ENCODE measurements at places on chromosomes 16 and 17. TPM values are rescaled to one million over a fixed set of nuclear protein-coding genes. Genes with fewer than 3 reads are reported as not detected.

DNA sequence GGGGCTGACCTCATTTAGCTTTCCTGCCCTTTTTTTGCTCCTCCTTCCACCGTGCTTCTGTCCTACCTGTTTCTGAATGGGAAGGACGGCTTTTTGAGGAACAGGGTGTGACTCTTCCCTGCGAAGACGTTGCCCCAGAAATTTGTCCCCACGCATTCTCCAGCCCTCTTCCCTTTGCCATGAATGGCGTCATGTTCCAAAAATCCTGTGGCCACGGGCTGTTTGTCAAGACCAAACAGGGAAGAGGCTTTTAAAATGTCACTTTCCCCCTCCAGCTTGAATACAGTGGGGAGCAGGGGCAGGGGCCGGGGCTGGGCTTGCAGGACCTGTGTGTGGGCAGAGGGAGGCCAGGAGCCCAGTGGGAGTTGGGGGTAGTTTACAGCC is 13.9 kb downstream of the MPRIP start:
- no peak for DNase-seq

DCXR gene
- 190 TPM for polyA plus RNA-seq

CHST6 gene
- polyA plus RNA-seq: 0.30 TPM

- DNase-seq: no peak
Observed at GRCh38 chr16:56013962-56014552, 138.9 kb upstream of the CES5A start.

IGSF6 gene
- polyA plus RNA-seq: not detected

DNA sequence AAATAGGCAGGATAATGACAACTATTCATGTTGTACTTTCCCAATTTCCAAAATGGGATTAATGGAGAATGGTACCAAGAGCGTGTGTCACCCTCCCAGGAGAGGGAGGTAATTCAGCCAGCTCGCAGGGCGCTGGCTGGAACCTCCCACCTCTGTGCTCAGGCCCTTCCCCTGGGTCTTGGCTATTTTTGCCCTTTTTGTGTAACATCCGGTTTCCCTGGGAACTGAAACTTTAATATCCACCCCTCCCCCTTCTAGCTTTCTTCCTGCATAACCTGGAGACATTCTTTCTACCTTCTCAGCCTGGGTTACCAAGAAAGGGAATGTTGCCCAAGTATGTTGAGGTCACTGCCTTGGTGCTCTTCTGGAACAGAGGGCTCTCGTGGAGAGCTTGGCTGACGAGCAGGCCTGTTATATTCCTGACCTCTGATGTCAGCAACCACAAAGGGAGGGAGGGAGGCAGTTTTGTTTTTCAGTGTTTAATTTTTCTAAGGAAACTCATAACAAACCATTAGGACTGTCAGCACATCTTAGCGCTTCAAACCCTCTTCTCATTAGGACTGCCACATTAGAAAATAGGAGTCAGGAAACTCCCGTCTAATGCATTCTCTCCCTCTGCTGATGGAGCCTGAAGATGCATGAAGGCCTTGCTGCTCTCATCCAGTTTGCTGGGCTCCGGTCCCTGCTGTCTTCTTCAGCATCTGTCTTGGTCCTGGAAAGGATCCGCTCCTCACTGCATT is 25.6 kb downstream of the ITGB3 start:
- DNase-seq: no peak

TMC6 gene
- 5.5 TPM for polyA plus RNA-seq

DNA sequence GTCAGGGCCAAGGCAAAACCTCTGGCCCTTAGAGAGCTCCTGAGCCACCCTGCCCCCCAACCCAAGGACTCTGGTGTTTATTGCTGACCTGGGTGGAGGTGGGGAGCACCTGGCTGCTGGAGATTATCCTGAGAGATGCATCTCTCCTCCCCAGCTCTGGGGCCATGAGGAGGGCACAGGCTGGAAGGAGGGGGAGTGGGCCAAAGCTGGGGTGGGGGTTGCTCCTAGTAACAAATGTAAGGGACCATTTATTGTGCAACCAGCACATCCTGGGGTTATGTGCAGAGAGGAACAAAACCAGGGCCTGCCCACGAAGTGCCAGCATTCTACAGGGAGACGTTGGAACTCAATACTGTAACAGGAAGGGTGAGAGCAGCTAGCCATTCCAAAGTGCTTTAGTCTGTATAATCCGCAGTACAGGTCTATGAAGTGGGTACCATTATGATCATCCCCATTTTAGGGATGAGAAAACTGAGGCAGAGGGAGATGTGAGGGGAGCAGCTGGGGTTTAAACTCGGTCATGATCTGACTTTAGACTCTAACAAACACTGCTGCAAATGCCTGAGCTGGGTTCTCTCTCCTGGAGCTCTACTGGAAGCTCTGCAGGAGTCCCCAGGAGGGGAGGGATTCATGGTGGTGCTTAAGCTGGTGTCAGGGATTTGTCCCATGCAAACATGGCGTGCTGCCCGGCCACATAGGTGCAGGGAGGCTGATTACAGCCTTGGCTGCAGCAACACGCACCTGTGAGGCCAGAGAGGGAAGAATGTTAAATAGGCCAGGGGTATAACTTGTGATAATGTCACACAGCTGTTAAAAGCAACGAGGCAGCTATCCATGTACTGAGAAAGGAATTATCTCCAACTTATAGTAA is 1.4 kb upstream of the RHBDF2 start:
- no peak for DNase-seq

Measured in SK-N-SH (cell line).